ENCODE measurements at places on chromosomes 12 and 14.

DNA sequence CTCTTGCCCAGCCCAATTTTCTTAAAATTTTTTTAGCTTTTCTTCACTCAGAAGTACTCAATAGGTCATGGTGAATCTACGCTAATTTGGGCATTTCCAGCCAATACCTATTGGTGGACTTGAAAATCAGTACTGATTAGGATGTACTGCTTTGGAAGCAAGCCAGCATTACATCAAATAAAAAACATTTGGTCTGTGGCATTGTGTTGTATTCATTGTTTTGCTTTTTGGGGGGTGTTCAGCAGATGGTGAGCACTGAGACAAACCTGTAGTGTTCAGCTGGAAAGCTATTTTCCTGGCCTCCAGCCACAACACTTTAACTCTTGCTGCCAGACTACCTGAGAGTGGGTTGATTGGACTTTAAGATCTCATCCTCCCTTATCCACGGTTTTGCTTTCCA lies 4.0 kb downstream of the MAPKAPK5 start:
- no peak for DNase-seq

DNA sequence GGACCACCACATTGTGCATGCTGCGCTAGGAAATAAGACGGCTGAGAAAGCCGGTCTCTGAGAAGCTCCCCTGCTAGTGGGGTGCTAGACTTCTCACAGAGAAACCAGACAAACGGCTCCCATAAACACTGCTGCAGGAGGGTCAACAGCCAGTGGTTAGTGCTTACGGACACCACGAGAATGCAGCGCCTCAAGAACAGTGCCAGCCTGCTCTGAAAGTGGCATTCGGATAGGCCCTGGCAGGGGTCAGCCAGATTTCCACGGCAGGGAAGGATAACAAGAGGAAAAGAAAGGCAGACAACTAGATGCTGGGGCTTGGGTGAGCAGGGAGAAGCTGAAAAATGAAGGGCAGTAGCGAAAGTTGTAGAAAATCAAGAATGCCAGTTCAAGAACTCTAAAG lies 26.4 kb downstream of the PPTC7 start:
- DNase-seq, result no peak

- no peak for DNase-seq
These were observed 38.7 kb downstream of the RASAL1 start for GRCh38 chr12:113096675-113097461.

DNA sequence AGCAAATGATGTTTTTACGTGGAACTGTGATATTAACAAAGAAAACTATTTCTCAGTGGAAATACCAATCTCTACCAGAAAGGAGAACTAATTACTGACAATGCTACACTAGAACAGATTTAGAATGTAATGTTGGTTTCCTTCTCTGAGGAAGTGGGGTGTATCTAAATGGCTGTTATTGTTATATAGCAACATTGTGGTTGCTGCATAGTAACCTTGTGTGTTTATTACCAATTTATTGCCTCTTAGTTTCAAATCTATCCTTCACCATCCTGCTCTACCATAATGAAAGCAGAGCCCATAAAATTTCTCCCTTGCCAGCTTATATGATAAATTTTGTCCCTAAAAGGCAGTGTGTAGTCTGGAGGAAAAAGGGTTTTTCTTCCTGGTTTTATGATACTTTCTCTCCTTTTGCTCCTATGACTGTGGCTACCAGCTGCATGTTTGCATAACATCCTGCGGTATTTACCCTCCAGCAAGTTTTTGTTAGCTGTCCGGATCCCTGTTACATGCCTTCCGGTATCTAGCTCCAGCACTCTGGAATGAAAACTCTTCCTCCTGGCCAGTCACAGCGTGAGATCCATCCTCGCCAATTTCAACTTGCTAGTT lies 5.7 kb upstream of the KLRK1 start:
- peak; percentile 36 for DNase-seq

- no peak for DNase-seq
These were observed 1367.3 kb upstream of the FLRT2 start for GRCh38 chr14:84162633-84163032.

DNA sequence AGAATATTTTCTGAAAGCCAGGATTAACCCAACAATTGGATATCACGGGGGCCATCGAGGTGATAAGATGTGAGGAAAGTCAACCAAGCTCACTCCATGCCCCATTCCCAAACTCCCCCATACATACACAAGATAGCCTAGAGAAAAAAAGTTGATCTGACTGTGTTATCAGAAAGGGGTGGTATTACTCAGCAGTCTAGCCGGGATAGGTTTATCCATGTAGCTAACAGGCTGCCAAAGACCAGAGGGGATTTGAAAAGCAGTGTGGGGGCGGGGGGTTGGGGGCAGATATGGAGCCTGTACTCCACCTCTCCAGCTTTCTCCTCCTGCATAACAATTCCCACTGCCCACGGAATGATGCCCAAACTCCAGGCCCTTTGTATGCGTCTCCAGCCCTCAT lies 13.2 kb upstream of the MAP1LC3B2 start:
- DNase-seq, result no peak

- DNase-seq, result no peak
These were observed 196 bp upstream of the MYH6 start for GRCh38 chr14:23408307-23408630.
